Stomach (tissue), 19 donors: ENCODE measurements at places on chromosomes 2 and 18.
A peak's percentile ranks its signal among the peaks of the same experiment; 100 is the strongest.

DNA sequence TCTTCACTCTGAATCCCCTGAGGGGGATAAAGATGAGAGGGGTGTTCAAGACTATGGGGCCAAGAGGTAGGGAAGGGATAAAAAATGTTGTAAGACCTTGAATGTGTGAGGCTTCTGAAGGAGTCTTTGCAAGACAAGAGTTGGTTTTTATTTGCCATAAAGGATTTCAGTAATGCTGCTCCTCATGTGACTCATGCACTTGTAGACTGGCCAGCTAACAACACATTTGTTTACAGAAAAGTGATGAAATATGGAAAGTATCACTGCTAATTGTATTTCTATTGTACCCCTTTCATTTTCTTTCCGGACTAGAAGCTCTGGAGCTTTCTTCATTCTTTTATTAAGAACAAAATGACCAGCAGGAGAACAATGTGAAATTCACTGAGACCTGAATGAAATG is 782.1 kb downstream of the EPHA4 start:
- no peak for DNase-seq
- H3K27ac ChIP-seq, result no peak overlapping the region
- H3K27me3 ChIP-seq, result no peaks in the 10 kb centered on the region
- no peaks in the 10 kb centered on the region for H3K36me3 ChIP-seq

- H3K4me1 ChIP-seq, result peaks cover 8% of the 10 kb centered on the region
- H3K27me3 ChIP-seq, result peaks cover 15% of the 10 kb centered on the region
- H3K36me3 ChIP-seq, result no peaks in the 10 kb centered on the region
- DNase-seq, result no peak
These were observed 19.4 kb upstream of the SOX11 start for GRCh38 chr2:5672749-5673144.

- no peaks in the 10 kb centered on the region for H3K27me3 ChIP-seq
- H3K4me3 ChIP-seq, result no peak overlapping the region
- no peak overlapping the region for H3K27ac ChIP-seq
These were observed 23.5 kb downstream of the CCT7 start for GRCh38 chr2:73257425-73258125.

GRCh38 chr2:108534584-108535356 is 500 bp downstream of the LIMS1 start:
- peak; percentile 73 for DNase-seq
- peak overlapping the region; percentile 95 for H3K27ac ChIP-seq
- H3K27me3 ChIP-seq, result no peaks in the 10 kb centered on the region
- H3K4me1 ChIP-seq, result peaks cover 46% of the 10 kb centered on the region
- H3K36me3 ChIP-seq, result no peaks in the 10 kb centered on the region
- H3K4me3 ChIP-seq, result peak overlapping the region; percentile 60

DNA sequence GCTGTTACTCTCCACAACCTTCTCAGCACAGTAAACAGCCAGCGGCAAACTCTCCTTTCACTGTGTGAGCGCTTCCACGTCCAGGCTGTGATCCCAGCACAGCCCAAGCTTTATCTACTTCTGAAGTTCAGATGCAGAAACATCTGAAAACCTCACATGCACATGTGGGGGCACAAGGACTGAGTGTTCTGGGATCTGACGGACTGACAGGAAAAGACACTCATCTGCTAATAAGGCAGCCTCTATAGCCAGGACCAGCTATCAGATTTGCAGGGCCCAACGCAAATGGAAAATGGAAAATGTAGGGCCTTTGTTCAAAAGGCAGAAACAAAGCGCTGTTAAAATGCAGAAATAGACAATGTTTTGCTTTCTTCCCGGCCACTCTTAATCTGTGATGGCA is 133.8 kb upstream of the ARHGAP28 start:
- H3K36me3 ChIP-seq, result no peaks in the 10 kb centered on the region
- no peaks in the 10 kb centered on the region for H3K4me1 ChIP-seq
- DNase-seq, result no peak
- H3K4me3 ChIP-seq, result no peak overlapping the region
- H3K27ac ChIP-seq, result no peak overlapping the region

GRCh38 chr2:12265646-12266045 is 451.1 kb upstream of the TRIB2 start:
- DNase-seq, result no peak
- no peaks in the 10 kb centered on the region for H3K27me3 ChIP-seq
- H3K4me3 ChIP-seq, result no peak overlapping the region
- peaks cover 12% of the 10 kb centered on the region for H3K4me1 ChIP-seq
- no peak overlapping the region for H3K27ac ChIP-seq
- no peaks in the 10 kb centered on the region for H3K36me3 ChIP-seq

DNA sequence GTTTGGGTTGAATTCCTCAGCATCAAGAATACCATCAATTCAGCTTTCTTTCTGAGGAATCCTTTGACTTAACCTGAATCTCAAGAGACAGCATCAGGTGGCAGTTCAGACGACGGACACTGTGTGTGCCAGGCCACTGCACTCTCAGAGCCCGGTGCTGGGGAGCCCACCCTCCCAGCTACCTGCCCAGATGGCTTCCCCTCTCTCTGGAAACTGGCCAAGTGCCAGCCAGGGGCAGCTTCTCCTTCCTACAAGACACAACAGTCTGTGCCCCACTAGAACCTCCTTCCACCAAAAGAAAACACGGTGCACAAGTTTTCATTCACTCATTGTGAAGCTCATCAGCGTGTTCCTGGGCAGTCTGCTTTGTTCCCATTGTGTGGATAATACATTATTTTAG is 28.5 kb downstream of the MAL start:
- no peak overlapping the region for H3K4me3 ChIP-seq
- H3K27ac ChIP-seq, result no peak overlapping the region
- DNase-seq, result no peak
- H3K36me3 ChIP-seq, result no peaks in the 10 kb centered on the region
- no peaks in the 10 kb centered on the region for H3K27me3 ChIP-seq

GRCh38 chr2:161434118-161434517 is 18.0 kb downstream of the TBR1 start:
- no peak for DNase-seq
- H3K36me3 ChIP-seq, result no peaks in the 10 kb centered on the region
- H3K27ac ChIP-seq, result no peak overlapping the region

- H3K36me3 ChIP-seq, result peaks cover 4% of the 10 kb centered on the region
- no peak for DNase-seq
- H3K27ac ChIP-seq, result no peak overlapping the region
- H3K4me3 ChIP-seq, result no peak overlapping the region
These were observed 127.8 kb downstream of the ZNF521 start for GRCh38 chr18:25223899-25224886.

DNA sequence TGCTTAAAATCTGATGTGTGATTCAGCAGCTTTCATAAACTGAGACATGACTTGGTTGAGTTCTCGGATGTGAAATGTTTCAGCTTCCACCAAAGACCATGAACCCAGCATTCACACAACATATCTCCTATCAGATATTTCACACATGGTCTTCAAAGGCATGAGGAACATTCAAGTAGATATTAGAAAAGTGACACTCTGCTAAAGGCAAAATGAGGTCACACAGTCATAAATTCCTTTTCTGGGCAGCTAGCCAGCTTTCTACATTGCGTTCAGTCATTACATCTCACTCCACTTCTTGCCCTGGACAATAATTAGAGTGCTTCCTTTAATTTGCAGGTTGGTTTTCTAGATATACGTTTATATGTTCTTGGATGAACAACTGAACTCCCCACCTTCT is 96.7 kb downstream of the GAREM1 start:
- peaks cover 24% of the 10 kb centered on the region for H3K4me1 ChIP-seq
- H3K36me3 ChIP-seq, result no peaks in the 10 kb centered on the region
- no peaks in the 10 kb centered on the region for H3K27me3 ChIP-seq
- H3K4me3 ChIP-seq, result no peak overlapping the region
- peak overlapping the region; percentile 31 for H3K27ac ChIP-seq
- DNase-seq, result peak; percentile 87

DNA sequence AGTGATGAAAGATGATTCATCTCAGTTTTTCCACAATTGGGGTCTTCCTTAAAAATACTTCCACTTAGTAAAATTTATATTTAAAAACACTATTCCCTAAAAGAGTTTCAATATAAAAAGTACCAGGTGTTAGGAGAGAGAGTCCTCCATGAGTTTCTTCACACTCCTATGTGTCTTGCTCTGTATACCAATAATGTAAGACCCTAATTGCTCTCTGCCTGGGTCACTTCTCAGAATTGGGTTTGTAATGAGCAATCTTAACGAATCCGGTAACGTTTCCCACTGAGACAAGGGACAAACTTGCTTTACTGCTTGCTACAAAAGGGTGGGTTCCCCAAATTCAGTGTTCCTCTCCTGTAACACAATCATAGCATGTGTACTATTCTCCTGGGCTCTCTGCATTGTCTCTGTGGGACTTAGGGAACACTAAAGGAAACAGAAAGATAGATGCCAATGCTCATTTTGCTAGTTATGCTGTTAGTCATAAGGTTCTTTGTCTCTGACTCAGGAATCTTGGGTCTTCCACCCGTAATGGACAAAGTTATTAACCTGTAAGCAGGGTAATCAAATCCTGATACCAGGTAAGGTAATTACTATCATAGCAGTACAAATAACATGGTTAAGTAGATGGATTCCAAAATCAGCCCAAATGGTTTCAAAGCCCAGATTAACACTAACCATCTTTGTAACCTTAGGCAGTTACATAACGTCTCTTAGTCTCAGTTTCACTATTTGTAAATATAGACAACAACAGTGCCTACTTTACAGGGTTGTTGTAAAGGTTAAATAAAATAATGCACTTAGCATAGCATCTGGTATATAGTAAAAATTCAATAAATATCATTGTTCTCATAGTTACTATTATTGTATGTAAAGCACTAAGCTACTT is 46.3 kb downstream of the ITSN2 start:
- H3K4me1 ChIP-seq, result peaks cover 20% of the 10 kb centered on the region
- no peak overlapping the region for H3K4me3 ChIP-seq
- H3K36me3 ChIP-seq, result peaks cover 37% of the 10 kb centered on the region
- H3K27me3 ChIP-seq, result no peaks in the 10 kb centered on the region

DNA sequence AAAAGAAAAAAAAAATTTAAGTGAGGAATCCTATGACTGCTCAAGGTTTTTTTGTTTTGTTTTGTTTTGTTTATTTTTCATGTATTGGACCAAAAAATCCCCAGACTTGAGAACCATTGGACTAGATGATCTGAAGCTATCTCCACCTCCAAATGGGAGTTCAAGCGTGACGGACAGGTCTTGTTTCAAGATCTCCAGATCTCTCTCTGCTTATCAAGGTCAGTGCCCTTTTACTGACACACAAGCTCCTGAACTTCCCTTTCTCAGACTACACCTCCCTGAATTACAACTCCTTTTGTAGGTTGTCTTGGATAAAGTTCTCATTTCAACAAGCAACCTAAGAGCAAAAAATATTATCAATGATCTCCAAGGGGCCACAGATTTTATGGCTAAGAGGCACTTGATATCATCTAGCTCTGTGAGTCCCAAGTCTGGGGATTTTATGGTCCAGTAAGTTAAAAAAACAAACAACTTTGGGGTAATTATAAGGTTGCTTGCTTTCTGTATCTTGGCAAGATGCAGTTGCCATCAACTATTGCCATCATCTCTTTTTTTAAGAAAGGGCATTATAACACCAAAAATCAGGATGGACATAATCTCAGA is 396.0 kb upstream of the ATP5MC3 start:
- H3K36me3 ChIP-seq, result no peaks in the 10 kb centered on the region
- no peak for DNase-seq
- H3K4me1 ChIP-seq, result no peaks in the 10 kb centered on the region
- no peak overlapping the region for H3K27ac ChIP-seq
- H3K4me3 ChIP-seq, result no peak overlapping the region
- H3K27me3 ChIP-seq, result no peaks in the 10 kb centered on the region

DNA sequence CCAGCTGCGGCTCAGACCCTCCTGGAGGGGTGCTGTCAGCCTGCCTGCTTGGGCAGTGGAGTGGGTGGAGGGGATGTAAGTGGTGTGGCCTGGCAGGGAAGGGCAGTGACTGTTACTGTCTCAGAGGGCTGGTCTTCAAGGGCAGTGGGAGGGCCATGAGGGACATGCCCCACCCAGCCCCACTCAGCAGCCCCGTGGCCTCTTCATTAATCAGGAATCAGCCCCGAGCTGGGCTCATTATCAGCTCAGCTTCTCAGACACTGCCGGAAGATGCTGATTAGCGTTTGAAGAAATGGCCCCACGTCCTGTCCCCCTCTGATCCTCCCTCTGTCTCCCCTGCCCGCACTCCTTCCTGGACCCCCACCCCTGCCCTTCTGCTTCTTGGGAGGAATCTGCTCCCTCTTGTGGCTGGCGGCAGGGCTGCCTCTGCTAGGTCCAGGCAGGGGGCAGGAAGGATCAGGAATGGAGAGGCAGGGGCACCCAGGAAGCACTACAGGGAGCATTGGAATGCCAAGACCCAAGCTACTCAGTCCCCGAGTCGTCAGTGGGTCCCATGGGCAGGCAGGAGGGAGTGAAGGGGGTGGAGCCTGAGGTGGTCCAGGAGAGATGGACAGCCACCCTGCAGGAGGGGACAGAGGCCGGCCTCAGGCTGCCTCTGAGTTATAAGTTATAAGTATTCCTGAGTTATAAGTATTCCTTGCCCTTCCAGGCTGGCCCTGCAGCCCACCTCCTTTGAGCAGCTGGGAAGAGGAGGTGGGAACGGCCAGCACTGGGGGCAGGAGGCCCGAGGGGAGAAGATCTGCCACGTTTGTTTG is 7.0 kb downstream of the ASIC4 start:
- peaks cover 22% of the 10 kb centered on the region for H3K4me1 ChIP-seq
- no peaks in the 10 kb centered on the region for H3K36me3 ChIP-seq
- no peaks in the 10 kb centered on the region for H3K27me3 ChIP-seq
- no peak overlapping the region for H3K4me3 ChIP-seq
- no peak overlapping the region for H3K27ac ChIP-seq
- DNase-seq, result peak; percentile 81

DNA sequence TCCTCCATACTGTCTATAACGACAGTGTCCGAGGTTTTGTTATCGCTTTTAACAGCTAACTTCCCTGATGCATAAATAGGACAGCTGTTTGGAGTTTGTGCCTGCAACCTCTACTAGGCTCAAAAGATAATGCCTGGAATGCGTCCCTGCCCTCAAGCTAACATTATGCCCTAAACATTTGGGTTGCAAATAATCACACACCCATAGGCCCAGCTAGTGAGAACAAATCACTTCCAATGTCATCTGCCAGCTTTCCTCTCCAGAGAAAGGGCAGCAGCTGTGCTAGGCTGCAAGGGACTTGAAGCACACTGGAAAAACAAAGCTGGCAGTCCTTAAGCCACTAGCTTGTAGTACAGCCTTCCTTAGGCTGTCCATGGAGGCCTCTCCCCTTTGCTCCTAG is 201.8 kb upstream of the LYPD1 start:
- no peaks in the 10 kb centered on the region for H3K27me3 ChIP-seq
- no peak overlapping the region for H3K4me3 ChIP-seq
- no peaks in the 10 kb centered on the region for H3K36me3 ChIP-seq
- no peak for DNase-seq

DNA sequence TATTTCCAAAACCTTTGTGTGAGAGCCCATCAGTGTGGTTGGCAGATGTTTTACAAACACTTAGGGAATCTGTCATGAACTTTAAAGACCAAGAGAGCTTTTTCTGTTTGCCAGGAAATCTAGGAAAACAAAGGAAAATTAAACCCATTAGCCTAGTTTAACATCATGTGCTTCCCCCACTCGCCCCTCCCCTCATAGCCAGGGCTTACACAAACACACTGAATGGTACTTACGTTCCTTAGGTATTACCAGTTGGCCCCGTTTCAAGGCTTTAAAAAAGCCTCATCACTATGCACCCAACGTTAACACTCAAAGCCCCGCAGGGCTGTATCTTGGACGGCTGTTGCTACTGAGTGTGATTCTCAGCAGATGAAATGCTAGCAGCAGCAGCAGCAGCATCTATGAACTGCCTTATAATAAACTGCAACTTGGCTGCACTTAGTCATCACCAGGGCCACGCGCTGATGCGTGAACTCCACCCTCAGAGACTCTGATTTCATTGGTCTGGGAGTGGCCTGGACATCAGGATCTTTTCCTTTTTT is 20.1 kb upstream of the TTC39C start:
- H3K4me1 ChIP-seq, result no peaks in the 10 kb centered on the region
- no peaks in the 10 kb centered on the region for H3K36me3 ChIP-seq
- peak overlapping the region; percentile 57 for H3K27ac ChIP-seq
- no peaks in the 10 kb centered on the region for H3K27me3 ChIP-seq
- peak; percentile 76 for DNase-seq
